CD4-positive, alpha-beta T cell treated with Interleukin-21 for 1 hour (primary cell): ENCODE measurements at places on chromosomes 6 and 20.

DNA sequence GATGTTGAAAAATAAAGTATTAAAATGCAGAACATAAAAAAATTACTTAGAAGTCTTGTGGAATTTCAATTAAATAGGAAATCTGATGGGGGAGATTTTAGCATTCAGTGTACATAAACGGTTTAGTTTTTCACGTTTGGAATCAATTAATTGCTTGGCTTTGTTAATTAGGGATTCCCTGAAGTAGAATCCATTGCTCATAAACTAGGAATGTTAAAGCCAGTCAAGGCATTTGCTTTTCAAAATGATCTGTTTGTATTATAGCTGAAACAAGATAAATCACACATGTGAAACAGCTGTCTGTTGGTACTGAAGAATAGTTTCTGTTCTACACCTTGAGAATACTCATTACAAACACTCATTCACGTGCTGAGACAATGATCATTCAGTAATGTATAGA lies 297.9 kb downstream of the TBC1D7 start:
- no peak for DNase-seq

- DNase-seq, result no peak
These were observed 133.3 kb upstream of the SMLR1 start for GRCh38 chr6:130693944-130694343.

DNA sequence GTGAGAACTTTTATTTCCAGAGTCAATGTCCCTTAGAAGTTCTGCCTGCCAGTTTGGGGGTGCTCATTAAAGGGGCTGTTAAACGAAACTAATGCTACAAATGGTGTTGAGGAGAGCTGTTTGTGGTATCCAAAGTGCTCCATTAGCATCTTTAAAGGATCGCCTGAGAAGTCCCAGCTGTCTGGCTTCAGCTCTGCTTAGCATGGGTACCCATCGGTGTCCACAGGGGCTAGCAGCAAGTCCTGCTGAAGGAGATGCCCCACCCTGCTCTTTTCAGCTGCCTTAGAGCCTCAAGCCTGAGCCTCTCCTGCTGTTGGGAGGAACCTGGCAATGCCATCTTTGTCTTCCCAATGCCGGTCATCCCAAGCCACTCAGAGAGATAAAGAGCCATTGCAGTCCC lies 111.1 kb downstream of the FOXO3 start:
- DNase-seq, result no peak

GRCh38 chr20:4341804-4342485 lies 326.6 kb upstream of the RNF24 start:
- DNase-seq, result no peak

DNA sequence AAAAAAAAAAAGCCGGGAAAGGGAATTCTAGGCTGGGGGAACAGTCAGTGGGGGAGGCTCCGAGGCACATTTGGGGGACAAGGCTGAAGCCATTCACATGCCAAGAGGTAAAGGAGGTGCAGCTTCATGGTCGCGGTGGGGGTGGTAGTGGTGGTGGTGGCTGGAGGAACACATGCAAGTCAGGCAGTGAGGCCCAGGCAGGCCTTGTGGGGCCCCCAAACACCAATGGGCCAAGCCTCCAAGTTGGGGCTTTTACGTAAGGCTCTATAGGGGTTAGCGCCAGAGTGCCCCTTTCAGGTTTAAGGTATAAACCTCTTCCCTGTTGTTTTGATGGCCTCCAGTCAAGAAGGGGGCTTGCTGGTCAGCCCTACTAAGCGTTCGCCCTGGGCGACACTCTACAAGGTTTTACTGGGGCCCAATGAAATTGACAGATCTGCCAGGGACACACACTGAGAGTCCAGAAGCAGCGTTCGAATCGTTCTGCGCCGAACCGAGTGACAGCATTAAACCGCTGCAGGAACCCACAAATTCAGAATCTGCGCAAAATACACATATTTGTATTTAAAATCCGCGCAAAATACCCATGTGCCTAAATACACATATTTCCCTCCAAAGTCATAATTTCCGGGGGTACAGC lies 818 bp upstream of the AP5S1 start:
- DNase-seq, result no peak

- no peak for DNase-seq
These were observed 7.2 kb upstream of the C6orf141 start for GRCh38 chr6:49543087-49543858.
